ENCODE measurements at places on chromosomes 1 and 21. TPM values are rescaled to one million over a fixed set of nuclear protein-coding genes. Genes with fewer than 3 reads are reported as not detected.

ZNF593 gene
- 19.4 TPM for total RNA-seq

NHLH1 gene
- not detected for total RNA-seq

ETV3L gene
- total RNA-seq: not detected

DNA sequence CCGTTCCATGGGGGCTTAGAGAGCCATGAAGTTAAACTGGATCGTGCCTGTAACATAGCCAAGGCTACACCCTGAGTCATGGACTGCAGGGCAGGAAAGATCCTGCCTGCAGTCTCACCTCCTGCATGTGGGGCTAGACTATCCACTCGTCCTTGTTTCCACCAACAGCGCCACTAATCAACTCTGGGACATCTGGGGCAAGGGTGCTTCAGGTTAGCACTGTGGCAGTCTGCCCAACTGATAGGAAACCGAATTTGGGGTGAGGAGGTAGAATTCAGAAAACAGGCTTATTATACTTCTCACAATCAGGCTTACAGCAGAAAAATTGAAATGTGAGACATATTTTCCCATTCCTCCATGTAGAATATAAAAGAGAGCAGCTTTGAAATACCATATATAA, 85.2 kb upstream of the ADAM30 start:
- DNase-seq: no peak

- peak; percentile 47 for DNase-seq
These were observed 56.1 kb upstream of the SH3GLB1 start for GRCh38 chr1:86648255-86648654.

LCE1A gene
- not detected for total RNA-seq

DNA sequence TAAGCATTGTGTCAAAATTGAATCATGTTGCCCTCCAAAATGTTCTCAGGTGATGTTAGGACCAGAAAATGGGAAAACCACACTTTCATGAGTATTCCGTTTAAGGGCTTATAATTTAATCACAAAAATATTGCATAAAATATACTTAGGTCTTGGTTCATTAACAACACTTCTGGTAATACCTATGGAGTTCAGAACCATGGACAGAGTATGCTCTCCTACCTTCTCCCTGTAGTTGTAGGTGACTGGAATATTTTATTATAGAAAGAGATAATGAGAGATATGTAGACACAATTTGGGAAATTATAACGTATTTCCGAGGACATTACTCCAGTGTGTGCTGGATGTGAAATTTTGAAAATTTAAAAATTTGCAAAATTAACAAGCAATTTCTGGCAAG, 232.5 kb downstream of the NCAM2 start:
- DNase-seq: peak; percentile 37

GRCh38 chr21:35981514-35982070, 78.7 kb downstream of the SETD4 start:
- no peak for DNase-seq

DNA sequence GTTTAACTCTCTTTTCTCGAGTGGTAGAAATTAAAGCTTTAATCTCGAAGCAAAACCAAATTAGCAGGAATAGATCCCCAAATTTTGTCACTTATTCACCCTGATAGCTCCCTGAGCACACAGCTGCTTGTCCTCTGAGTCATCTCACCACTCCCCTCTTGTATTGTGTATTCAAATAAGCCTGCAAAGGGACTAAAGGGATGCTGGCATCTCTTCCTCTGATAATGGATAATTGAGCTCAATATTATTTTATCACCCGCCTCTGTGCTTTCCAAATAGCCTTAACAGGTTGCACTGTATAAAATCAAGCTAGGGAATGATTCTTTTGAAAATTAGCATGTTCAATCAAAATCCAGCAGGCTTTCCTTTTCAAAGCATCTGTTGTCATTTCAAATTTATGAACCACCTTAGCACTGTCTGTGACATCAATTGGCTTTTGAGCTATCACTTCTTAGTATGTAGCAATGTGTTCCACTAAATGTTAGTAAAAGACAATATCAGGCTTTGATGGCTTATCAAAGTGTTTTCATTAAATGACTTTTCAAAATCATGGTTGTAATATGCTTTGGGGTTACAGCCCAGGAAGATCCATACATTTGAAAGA, 561.6 kb downstream of the PLA2G4A start:
- DNase-seq: no peak

CCDC30 gene
- total RNA-seq: 5.8 TPM

DNA sequence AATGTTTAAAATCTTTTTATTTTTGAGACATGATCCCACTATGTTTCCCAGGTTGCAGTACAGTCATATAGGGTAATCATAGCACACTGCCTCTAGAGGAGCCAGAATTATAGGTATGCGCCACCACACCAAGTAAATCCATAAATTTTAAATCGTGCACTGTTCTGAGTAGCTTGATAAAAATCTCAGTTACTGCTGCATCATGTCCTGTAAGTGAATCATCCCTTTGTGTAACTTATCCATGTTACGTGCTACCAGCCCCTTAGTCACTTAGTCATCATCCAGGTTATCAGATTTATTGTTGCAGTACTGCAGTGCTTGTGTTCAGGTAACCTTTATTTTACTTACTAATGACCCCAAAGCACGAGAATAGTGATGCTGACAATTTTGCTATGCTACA, 1770.9 kb downstream of the BRINP3 start:
- DNase-seq: peak; percentile 56

DNA sequence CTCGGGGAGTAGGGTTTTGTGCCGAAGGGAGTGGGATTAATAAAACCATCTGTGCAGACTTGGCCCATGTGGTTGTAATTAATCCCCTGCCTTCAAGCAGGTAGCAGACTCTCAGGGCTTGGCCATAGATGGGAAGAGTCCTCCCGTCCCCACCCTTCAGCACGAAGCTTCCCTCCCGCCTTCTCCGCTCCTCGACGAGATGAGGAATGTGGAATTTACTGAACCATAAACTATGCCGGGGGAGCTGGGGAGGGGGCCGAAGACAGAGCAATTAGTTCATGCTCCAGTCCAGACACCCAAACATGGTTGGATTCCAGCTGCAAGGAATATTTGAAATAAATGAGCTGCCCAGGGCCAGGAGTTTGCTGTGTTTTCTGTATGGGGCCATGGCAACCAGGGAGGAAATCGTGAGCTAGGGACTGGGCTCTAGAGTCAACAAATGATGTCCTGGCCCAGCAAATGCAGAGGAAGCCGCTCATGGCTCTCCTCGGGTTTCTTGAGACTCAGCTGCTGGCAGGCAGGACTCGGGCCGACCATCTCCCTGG, 78.8 kb downstream of the SPSB1 start:
- peak; percentile 54 for DNase-seq

CLDN17 gene
- not detected for total RNA-seq

DNA sequence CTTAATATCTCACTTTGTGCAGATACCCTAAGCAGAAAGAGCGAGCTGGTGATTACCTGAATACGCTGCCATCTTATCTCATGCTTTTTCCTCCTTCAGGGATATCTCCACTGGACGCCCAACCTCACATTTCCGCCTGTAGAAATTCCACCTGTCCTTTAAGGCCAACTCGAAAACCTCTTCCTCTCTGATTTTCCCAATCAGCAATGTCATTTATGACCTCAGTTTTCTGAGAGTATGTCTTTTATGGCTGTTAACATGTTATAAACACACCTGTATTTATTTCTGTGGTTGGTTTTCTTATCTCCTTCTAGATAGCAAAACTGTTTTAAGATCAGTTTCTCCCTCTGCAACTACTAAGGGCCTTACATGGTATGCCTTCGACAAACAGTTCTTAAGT, 41.1 kb downstream of the CD34 start:
- no peak for DNase-seq

LCE1E gene
- total RNA-seq: not detected

DNA sequence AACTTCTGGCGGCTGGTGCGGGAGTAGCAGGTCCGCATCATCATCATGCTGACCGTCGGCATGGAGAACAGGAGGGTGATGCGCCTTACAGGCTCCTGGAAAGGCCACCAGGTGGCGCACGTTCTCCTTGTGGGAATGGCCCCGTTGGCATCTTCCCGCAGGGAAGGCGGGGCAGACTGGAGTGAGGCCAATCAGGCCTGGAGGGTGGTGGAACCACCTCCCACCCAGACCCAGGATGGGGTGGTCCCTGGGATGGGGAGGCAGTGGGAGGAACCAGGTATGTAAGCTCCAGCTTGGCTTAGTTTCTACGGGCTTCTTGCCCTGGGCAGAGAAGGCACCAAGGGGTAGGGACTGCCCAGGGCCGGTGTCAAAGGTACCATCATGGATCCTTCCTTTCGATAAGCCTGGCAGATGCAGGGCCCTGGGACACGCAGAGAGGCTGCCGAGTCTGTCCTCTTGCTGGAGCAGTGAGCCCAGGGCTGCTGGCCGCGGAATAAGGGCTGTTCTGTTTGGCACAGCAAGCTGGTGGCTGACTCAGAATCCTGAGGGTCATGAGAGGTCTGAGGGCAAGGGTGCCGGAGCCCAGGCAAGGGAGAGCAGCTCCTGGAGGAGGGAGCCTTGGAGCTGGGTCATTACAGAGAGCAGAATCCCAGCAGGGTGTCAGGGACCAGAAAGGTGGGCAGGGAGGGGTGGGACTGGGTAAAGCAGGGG, 8.7 kb upstream of the LGR6 start:
- peak; percentile 80 for DNase-seq

Measured in fibroblast of the aortic adventitia (primary cell).